Activated T-helper 17 cell treated with anti-CD3 and anti-CD28 coated beads, Interleukin-2, amount 50 U/mL, for 72 hours (primary cell): ENCODE measurements at places on chromosomes 1 and 21. TPM values are rescaled to one million over a fixed set of nuclear protein-coding genes. Genes with fewer than 3 reads are reported as not detected.

DNA sequence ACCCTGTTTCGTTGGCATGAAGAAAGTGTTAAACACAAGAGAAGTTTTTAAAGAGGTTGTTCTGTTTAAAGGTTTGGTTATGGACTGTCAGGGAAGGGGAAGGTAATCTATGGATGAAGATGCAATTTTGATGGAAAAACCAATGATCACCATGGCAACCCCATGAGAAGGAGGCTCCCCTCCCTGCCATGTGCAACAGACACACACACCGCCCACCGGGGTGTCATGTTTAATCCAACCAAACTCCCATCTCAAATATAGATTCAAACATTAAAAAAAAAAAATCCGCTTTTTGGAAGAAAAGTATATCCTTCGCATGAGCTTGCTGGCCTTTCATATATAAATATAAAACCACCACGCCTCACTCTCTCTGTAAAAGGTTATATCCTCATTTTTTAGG is 80.9 kb upstream of the KRTAP19-8 start:
- ATAC-seq, result no peak

MYOC gene
- not detected for total RNA-seq

DNA sequence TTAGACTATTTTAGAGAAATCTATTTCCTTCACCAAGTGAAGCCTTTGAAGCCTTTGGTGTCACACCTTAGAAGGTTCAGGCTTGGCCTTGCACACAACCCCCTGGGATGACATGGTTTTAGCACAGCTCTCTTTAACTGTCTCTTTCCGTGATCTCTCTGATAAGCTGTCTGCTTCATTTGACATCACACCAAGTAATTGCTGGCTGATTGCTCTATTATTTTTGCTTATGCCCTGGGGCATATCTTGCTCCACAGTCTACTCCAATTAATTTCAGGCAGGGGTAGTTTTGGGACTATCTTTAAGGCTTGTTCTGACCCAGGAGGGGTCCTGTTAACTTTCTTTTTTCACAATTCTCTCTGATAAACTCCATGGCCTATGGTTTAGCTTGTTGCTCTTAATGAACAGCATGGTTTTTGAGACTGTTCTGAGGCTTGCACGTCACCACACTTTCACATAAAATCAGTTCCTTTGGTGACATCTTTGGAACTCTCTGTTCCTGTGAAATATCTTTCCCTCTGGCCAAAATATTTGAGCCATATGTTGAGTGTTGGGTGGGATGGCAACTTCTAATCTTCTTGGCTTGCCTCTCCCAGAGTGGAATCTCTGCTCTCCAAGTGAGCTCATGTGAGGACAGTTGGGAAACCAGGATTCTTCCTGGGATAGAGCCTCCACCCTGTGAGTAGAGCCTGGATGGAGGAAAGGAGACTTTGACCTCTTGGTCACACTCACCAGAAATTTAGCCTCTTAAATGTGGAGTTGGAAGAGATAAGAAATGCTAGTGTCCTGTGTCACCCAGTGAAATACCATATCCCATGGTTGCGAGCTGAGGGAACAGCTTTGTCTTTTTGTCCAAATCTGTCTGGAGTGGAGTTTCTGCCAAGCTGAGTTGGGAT is 63.6 kb downstream of the MAP3K21 start:
- no peak for ATAC-seq

CFHR4 gene
- not detected for total RNA-seq

DNA sequence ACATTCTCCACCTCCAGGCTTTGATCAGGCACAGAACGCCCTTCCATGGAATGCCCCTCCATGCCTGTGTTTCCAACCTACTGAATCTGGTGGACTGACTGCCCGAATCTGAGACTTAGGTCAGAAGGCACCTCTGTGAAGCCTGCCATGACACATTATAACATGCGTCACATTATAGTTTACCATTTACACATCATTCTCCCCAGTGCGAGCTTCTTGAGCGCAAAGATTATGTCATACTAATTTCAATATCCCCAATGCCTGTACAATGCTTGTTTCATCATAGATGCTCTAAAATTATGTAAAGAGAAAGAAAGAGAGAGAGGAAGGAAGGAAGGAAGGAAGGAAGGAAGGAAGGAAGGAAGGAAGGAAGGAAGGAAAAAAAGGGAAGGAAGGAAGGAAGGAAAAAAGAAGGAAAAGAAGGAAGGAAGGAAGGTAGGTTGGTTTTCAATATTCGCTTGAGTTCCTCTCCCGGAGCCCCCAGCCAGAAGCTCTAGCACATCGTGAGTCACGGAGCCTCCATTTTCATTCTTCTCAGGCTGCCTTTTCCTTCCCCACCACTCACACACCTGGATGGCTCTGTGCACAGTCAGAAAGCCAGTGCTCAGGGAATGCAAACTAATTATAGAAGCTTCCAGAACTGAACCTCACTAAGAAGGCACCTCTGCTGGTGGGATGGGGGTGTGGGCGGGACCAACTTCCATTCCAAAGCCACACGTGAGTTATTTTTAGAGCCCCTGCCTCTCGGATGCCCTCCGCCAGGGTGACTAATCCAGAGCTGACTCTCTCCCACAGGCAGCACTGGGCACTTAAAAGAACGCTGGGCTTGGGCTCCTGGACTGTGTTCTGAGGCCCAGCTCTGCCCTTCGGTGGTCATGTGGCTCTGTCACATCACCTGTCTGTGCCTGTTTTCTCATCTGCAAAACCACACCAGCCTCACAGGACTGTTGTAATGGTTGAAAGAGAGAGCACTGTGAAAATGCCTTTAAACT is 27.4 kb downstream of the LAMB3 start:
- ATAC-seq, result no peak

DIO1 gene
- not detected for total RNA-seq

GRCh38 chr1:18118078-18118477 is 10.5 kb downstream of the IGSF21 start:
- no peak for ATAC-seq

GRCh38 chr1:94325377-94326302 is 88.3 kb upstream of the ARHGAP29 start:
- ATAC-seq, result no peak

DNA sequence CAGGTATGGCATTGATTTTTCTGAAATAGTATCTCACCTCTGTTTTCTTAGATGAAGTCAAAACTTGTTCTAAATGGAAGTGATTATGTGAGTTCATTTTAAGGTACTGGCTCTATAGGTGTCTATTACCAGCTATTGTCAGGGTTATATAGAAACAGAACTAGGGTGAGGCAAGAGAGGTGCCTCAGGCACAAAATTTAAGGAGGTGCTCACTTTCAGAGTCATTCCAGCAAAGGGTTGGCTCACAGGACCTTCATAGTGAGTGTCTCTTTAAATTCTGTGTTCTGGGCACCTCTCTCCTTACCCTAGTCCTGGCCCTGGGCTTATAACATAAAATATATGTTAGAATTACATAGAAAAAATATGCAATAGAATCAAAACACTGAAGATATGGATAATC is 49.3 kb downstream of the KIAA0319L start:
- ATAC-seq, result no peak

CFAP141 gene
- not detected for total RNA-seq

ADAMTS5 gene
- total RNA-seq, result not detected

DNA sequence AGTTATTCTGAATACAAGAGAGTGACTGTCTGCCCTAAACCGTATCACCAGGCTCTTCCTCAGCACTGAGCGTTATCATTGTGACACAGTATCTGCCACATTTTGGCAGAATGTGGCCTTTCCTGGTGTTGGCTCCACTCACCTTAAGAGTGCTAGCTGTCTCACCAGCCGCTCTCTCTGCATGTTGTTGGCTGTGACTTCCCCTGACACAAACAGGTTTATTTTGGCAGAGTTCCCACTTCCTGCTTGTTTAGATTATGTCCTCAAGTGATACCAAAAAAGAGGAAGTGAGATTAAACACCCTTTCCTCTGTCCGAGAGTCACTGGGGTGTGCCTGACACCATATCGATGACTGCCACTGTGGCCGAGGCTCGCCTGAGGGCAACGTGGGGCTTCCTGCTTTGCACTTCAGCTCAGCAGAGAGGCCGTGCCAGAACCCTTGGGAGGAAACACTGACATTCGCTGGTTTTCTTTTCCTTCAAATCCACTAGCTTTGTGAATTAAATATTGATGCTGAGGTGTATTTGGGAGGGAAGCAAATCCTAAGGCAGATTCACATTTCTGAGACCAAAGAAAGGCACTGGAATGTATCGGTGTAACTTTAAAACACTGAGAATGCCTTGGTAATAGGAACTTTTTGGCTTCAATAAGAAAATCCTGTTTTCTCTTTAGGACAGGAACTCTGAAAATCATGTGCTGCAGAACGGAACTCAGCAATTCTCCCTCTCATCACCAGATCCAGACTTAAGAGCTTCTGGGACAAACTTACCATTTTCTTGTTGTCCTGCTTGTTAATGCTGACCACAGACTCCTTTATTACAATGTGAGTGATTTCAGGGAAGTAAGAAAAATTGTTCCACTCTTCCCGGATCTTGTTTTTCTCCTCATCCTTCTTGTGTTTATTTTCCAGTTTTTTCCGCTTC is 102.1 kb downstream of the JAK1 start:
- peak; percentile 88 for ATAC-seq

- ATAC-seq, result no peak
Observed at GRCh38 chr1:55468142-55468795, 253.1 kb upstream of the USP24 start.

GRCh38 chr1:40936931-40937339 is 42.6 kb upstream of the CTPS1 start:
- no peak for ATAC-seq

OR10Z1 gene
- total RNA-seq, result not detected

GRCh38 chr1:7250176-7250575 is 464.9 kb downstream of the CAMTA1 start:
- ATAC-seq, result no peak

- no peak for ATAC-seq
Observed at GRCh38 chr1:51230501-51231078, 5.5 kb upstream of the RNF11 start.

GRCh38 chr1:236185687-236186086 is 43.3 kb downstream of the GPR137B start:
- ATAC-seq, result peak; percentile 23

C1orf94 gene
- total RNA-seq, result not detected

GRCh38 chr21:26560612-26561011 is 12.5 kb downstream of the CYYR1 start:
- ATAC-seq, result no peak

DNA sequence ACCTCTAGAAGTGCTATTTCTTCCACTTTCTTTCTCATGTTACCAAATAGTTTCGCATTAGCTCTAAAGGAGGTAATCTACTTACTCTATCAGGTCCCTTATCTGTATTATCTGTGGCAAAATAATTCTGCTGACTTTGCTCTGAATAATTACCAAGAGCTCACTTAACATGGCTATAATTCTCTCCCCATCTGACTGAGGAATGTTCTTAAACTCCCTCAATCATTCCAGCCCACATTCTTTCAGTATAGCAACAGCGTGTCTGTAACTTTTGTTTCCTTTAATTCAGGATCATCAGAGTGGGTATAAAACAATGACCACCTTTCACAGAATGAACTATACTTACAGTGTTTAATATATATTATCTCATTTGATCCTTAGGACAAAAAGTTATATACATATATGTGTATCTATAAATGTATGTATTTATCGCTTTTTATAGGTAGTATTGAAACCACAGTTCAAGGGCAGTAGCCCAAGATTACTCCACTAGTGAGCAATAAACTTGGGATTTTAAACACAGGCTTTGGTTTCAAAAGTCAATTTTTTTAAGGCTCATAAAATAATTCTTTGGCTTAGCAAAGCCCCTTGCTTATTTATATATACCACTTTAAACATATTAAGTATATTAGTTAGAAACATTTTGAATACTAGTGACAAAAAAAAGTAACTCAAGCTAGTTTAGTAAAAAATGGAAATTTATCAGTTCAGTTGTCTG is 36.1 kb upstream of the ST6GALNAC3 start:
- no peak for ATAC-seq

DNA sequence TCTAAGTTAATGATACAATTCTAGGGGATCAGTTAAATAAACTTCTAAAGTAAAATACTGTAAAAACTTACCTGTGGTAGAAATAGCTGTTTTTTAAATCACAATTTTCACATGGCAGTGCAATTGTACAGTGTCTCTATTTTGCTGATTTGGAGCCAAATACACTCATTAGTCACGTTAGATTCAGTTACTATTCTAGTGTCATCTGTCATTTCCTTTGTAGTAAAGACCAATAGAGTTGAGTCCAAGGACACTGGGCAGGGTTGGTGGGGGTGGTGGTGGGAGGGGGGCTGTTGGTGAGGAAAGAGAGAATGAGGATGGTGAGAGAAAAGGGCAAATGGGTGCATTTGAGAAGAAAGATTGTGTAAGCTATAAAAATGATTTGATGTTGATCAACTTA is 33.6 kb downstream of the CD55 start:
- no peak for ATAC-seq

DNA sequence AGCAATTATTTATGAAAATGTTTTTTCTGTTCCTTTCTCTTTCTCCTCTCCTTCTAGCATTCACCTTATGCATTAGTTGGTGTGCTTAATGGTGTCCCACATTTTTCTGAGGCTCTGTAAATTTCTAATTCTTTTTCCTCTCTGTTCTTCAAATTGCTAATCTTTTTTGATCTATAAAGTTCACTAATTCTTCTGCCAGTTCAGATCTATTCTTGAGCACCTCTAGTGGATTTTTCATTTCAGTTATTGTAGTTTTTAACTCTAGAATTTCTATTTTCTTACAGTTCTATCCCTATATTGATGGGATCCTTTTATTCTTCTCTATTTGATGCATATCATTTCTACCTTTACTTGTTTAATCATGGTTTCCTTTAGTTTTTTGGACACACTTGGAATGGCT is 22.4 kb downstream of the CFAP57 start:
- ATAC-seq, result no peak

GRCh38 chr1:116910379-116911187 is 867 bp downstream of the PTGFRN start:
- peak; percentile 74 for ATAC-seq

GRCh38 chr1:156465747-156466365 is 34.7 kb downstream of the MEF2D start:
- no peak for ATAC-seq

UTS2 gene
- total RNA-seq, result 0.58 TPM

PPFIA4 gene
- 244 TPM for total RNA-seq

RGS4 gene
- not detected for total RNA-seq

DNA sequence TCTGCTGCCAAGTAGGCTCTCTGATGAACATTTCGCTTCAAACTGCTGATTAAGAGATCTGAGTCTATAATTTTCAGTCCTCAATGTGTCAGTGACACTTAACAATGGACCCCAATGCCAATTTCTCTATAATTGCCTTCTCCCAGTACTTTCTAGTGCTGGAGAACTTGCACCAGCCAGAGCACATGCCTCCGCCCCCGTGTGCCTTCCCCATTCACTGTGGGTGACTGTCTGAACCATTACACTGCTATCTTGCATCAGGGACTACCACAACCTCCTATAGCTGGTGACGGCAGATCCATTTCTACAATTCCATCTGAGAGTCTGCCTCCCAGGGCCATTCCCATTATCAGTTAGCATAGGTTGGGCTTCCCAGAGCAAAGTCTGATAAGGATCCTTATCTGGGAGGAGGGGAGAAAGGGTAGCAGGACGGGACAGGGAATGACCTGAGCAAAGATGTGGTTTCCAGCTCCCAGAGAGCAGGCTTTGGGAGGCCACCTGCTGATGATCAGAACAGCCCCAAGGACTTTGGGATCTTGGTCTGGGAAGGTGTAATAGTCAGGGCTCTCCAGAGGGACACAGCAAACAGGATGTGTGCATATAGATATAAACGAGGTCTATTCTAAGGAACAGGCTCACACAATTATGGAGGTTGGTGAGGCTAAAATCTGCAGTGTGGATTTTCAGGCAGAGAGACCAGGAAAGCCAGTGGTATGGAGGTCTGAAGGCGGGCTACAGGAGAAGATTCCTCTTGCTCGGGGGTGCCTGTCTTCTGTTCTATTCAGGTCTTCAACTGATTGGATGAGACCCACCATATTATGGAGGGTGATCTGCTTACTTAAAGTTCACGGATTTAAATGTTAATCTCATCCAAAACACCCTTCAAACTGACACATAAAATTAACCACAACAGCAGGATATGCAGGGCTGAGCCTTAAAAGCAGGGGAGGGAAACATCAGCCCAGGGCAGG is 238.2 kb downstream of the PTPRU start:
- no peak for ATAC-seq
